ENCODE measurements at places on chromosomes 7 and 10.

DNA sequence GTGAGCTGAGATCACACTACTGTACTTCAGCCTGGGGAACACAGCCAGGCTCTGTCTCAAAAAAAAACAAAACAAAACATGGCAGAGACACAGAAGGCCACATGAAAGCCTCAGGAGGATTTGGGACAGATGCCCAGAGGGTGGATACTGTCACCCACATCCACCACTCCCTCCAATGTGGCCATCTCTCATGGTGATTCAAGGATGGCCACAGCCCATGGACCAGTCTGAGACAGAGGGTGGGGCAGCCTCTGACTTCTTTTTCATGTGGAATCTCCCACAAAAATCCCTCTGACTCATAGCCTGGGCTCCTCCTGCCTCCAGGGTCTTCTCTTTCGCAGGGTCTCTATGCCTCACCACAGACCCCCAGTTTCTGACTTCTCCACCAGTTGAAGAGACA, 59.0 kb upstream of the GTF2I start:
- DNase-seq, result peak; percentile 75

DNA sequence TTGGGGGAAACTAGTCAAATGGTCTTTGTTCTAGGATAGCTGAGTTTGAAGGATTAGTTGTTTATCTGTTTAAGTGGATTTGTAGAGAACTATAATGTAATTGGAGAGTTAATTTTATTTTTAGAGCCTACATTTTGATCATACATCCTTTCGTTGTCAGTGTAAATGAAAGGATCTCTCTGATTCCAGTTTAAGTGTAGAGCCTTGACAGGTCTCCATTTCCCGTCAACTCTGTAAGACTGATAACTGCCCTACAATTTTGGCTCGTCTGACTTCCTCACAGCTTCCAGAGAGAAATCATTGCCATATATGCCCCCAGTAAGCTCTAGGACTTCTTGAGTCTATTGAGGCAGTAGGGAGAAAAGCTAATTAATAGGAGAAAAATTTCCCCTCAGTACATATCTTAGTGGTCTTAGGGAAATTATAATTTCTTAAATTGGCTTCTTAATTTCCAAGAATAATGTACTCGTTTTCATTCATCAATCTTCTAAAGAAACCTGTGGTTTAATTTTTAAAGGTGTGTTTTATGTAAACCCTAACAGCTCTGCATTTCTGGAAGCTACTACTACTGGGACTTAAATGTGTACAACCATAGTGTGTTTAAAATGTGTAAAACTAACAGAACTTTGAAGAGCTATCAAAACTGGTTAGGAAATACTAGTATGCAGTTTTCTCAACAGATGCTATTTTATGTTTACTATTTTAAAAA, 3.8 kb downstream of the KMT2E start:
- DNase-seq, result no peak

GRCh38 chr7:71470830-71471229, 338.9 kb downstream of the GALNT17 start:
- DNase-seq, result no peak

GRCh38 chr10:100186253-100187212, 704 bp upstream of the ERLIN1 start:
- DNase-seq, result peak; percentile 2

GRCh38 chr7:106731187-106731586, 70.2 kb upstream of the CCDC71L start:
- DNase-seq, result no peak

GRCh38 chr7:55024776-55025175, 6.0 kb downstream of the EGFR start:
- DNase-seq, result peak; percentile 57

- no peak for DNase-seq
These were observed 94.2 kb downstream of the INSYN2A start for GRCh38 chr10:127102176-127102575.

GRCh38 chr7:134935701-134936100, 50.6 kb upstream of the AGBL3 start:
- DNase-seq, result peak; percentile 34

DNA sequence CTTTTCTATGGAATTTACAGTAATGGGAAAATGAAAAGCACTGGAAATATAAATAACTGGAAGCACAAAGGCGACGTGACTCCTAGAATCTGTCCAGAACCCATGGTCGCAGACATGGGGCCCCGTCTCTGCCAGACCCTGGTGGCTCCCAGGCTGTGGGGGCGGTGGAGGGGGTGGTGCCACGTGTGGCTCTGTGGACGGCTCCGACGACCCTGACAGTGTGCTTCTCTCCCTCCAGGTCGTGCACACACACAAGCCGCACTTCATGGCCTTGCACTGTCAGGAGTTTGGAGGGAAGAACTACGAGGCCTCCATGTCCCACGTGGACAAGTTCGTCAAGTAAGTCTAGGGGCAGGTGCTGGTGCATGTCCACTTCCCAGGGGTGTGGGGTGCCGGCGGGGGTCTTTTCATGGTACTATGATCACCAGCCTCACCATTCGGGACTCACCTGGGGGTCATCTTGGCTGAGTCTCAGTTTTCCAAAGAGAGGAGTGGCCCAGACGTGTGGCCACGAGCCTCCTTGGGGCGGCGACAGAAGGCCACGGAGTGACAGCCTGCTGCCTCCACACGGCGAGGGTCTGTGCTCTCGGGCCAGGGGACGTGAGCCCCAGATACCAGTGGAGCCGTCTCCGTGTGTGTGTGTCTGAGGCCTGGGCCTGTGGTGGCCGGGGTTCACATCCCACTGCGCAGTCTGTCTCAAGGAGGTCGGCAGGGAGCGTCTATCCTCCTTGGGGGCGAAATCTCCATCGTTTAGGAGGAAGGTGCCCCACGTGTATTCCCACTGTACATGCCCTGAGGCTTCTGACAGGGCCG, 108.2 kb downstream of the INPP5A start:
- no peak for DNase-seq

GRCh38 chr10:29595146-29595545, 39.6 kb downstream of the SVIL start:
- DNase-seq, result no peak

GRCh38 chr10:71203716-71204115, 8.7 kb upstream of the UNC5B start:
- no peak for DNase-seq

GRCh38 chr7:110698576-110698975, 392.4 kb upstream of the LRRN3 start:
- DNase-seq, result peak; percentile 1

DNA sequence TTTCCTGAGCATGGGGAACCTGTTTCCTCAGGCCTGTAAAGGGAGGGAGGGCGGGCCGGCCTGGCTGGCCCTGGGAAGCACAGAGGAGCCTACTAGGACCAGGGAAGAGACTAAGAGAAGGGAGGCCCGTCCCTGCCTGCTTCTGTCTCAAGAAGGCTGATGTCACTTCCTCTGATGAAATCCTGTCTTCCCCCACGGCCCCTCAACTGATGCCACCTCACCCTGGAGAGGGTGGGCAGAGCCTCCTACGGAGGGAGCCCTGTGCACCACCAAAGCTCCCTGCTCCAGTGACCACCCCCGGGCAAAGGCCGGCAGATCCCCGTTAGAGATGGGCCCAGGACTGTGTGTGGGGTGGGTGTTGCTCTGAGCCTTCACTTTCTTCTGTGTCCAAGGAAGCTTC, 1.0 kb upstream of the PILRA start:
- peak; percentile 66 for DNase-seq

DNA sequence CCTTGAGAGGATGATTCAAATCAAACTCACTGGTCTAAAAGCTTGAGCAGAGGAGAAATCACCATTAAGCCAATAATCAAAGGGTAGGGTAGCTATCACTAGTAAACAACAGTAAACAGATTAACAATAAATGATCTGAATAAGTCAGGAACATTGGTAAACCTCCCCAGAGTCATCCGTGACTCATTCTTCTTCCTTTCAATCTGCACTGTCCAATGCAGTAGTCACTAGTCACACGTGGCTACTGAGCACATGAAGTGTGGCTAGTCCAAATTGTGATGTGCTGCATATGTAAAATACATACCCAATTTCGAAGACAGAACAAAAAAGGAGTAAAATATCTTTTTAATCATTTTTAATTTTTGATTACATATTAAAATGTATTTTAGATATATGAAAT, 64.0 kb downstream of the ERCC6 start:
- DNase-seq, result peak; percentile 20

GRCh38 chr10:66828957-66829356, 96.9 kb upstream of the LRRTM3 start:
- DNase-seq, result no peak

DNA sequence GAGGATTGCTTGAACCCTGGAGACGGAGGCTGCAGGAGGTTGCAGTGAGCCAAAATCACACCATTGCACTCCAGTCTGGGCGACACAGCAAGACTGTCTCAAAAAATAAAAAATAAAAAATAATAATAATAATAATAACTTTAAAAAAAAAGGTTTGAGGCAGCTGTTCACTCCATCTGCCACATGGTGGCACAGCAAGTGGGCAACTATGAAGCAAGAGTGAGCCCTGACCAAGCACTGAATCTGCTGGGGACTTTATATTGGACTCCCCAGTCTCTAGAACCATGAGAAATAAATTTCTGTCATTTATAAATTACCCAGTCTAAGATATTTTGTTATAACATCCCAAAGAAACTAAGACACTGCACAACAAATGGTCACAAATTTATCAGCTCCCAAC, 14.6 kb upstream of the BRI3 start:
- DNase-seq, result peak; percentile 29

GRCh38 chr7:157519246-157519645, 182.4 kb downstream of the DNAJB6 start:
- no peak for DNase-seq

DNA sequence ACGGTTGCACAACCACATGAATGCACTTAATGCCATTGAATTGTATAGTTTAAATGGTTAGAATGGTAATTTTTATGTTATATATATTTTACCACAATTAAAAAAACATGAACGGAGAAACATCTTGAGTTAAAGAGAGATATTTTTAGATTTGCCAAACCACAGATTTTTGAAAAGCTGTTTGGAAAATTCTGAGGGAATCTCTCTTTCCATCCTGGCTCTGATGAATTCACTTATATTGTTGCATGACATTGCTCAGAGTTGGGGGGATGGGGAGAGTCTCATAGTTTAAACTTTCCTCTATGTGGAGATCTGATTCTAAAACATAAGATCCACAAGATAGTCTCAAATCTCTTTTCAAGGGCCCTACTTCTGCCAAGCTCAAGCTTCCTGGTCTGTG, 275.0 kb upstream of the NPVF start:
- no peak for DNase-seq

DNA sequence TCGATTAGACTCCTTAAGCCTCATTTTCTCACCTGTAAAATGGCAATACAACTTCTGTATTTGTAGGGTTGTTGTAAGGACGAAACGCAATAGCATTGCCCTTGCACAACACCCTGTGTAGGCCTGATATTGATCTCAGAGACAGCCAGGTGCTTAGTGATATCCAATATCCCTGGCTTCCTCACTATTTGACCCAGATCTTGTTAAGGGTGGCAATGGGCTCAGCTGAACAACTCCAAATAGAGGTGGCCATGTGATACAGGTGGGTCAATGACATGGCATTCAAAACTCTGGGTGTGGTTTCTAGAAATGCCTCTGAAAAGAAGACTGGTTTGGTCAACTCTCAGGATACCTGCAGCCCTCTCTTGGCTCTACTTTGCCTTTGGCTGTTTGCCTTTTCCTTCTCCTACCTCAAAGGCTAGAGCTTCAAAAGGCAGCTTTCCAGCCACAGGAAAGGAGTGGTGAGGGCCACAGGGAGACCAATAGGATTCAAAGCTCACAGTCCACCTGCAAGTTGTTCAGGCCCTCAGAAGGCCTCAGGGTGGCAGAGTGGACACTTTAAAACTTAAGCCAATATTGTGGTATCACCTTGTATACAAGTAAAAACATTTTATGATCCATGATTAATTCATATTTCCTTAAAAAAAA, 14.9 kb upstream of the GATAD1 start:
- no peak for DNase-seq

GRCh38 chr7:36635091-36635490, 89.2 kb downstream of the AOAH start:
- DNase-seq, result no peak

- DNase-seq, result no peak
These were observed 2.2 kb downstream of the FAM53B start for GRCh38 chr10:124741922-124742412.

GRCh38 chr10:36457751-36458150, 667.6 kb upstream of the ANKRD30A start:
- DNase-seq, result no peak

DNA sequence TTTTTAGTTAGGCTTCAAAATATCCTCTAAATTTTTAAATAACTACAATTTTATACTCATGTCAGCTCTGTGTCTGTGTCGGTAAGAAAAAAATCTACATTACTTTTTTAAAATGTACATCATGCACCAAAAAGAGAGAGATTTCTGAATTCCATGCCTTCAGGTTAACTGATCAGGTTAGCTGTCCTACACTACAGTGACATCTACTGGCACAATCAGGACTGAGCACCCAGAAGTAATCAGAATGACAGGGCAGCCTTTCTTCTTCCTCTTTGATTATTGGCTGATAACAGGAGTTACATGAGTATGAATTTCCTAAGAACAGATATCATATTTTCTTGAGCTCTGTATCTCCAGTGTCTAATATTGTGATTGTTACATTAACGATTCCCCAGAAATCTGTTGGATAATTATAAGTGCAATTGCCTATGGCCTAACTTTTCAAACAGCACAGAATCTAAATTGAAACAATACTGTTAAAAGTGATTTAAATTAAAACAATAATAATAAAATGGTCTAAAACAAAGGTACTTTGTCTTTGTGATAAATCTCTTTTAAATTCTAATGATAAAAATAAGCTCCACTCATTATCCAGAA, 41.8 kb upstream of the HYCC1 start:
- peak; percentile 70 for DNase-seq

- DNase-seq, result peak; percentile 27
These were observed 486 bp downstream of the HIPK2 start for GRCh38 chr7:139777133-139777891.

DNA sequence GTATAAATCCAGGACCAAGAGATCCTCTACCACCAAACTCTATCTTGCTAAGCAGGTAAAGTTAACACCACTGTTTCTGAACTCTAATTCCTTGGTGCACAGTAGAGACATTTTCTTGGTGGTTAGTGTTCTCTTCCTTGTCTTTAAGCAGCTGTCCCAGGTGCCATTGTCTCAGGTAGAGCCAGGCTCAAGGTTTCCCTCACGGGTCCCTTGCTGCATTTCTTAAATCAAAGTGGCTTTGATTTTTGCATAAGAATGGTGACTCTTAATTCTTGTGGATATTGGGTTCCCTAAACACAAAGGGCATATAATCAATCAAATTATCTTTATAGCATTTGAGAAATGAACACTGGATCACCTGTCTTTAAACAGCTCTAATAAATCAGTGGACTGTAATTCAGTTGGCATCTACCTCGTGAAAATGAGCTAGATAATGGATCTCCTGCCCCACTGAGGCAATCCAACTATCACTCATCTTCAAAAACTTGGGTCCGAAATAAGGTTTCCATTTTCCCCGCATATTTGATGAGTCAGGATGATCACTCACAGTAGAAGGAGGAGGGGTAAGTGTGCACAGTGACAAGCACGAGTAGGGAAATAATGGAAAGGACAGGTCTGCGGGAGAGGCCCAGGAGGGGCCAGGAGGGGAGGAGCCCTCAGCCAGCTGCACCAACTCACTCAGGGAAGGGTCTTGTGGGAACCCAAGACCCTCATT, 2.4 kb downstream of the ABCC2 start:
- DNase-seq, result peak; percentile 60

DNA sequence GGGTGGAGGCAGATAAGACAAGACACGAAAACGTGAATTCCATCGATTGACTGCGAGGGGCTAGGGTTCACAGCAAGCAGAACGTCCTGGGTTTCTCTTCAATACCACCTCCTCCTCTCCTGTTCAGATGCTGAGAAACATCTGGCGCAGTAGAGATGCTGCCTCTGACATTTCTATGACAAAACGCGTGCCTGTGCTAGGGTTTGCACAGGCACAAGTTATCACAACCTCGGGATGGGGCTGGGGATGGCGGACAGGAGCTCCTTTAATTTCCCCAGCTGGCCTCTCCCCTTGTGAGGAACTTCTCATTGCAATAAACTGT, 99.8 kb upstream of the SVIL start:
- no peak for DNase-seq
